IgD-negative memory B cell (primary cell): ENCODE measurements at places on chromosomes 7 and 10. TPM values are rescaled to one million over a fixed set of nuclear protein-coding genes. Genes with fewer than 3 reads are reported as not detected.

The SLC35G1 gene
- polyA plus RNA-seq, result 0.63 TPM

The EEPD1 gene
- polyA plus RNA-seq, result 1.9 TPM

The WIPF3 gene
- not detected for polyA plus RNA-seq

The PPP1R3C gene
- not detected for polyA plus RNA-seq

The LRRC4 gene
- polyA plus RNA-seq, result not detected

The ADAM8 gene
- 70.9 TPM for polyA plus RNA-seq

The YWHAG gene
- 3.5 TPM for polyA plus RNA-seq

The GRID1 gene
- not detected for polyA plus RNA-seq

The GPR37 gene
- polyA plus RNA-seq, result not detected

The FGFBP3 gene
- polyA plus RNA-seq, result 2.2 TPM

The ARHGEF35 gene
- 0.86 TPM for polyA plus RNA-seq

The APBB1IP gene
- polyA plus RNA-seq, result 66.4 TPM

The CASTOR2 gene
- polyA plus RNA-seq, result not detected

The FXYD4 gene
- not detected for polyA plus RNA-seq

The MUC12 gene
- polyA plus RNA-seq, result not detected

The ABCB1 gene
- polyA plus RNA-seq, result 2.5 TPM

The ITPRID1 gene
- not detected for polyA plus RNA-seq

The ZNF775 gene
- polyA plus RNA-seq, result 5.1 TPM

The COBL gene
- not detected for polyA plus RNA-seq

The KDM7A gene
- 3.8 TPM for polyA plus RNA-seq

The NFE2L3 gene
- polyA plus RNA-seq, result 4.9 TPM

The NYAP1 gene
- not detected for polyA plus RNA-seq

The PTPRE gene
- polyA plus RNA-seq, result 11.2 TPM

The STEAP4 gene
- polyA plus RNA-seq, result 0.09 TPM

The DNA2 gene
- 0.23 TPM for polyA plus RNA-seq

The SHLD2 gene
- polyA plus RNA-seq, result 15.9 TPM

The ZNRF2 gene
- 1.9 TPM for polyA plus RNA-seq

The ABLIM1 gene
- polyA plus RNA-seq, result 115 TPM
